ENCODE measurements at places on chromosomes 12 and 14.

DNA sequence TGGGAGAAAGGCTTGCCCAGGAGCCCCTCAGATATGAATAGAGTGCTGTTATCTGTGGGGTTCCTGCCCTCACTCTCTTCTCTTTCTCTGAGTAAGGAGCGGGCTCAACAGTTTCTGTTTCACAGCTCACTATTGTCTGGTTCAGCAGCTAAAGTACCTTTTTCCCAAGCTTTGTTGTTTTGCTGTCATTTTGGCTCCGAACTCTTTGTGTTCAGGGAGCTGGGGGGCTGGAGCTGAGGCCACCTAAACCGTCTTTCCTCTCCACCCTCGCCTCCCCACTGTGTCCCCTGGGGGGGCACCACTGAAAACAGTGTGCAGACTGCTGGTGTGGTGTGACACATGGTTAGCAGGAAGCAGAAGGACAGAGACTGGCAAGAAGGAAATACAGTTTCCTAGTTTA is 51.4 kb downstream of the FBXW8 start:
- DNase-seq, result no peak

- no peak for DNase-seq
Observed at GRCh38 chr12:24551163-24551786, 397.6 kb downstream of the BCAT1 start.

DNA sequence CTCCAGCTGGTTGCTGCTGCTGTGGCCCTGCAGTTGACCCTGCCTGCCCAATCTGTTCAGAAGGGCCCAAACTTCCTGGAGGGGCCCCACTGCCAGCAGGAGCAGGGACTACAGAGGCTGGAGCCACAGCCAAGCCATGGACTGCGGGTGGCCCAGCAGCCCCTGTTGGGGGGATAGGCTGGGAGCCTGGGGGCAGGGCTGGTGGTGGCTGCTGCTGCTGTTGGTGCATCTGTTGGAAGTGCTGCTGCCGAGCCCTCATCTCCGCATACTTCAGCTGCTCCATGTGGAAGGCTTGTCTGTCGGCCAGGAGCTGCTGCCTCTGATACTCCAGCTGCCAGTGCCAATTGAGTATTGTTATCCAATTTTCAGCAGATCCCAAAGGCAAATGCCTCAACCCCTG is 7.2 kb downstream of the MYL6 start:
- DNase-seq, result peak; percentile 42

DNA sequence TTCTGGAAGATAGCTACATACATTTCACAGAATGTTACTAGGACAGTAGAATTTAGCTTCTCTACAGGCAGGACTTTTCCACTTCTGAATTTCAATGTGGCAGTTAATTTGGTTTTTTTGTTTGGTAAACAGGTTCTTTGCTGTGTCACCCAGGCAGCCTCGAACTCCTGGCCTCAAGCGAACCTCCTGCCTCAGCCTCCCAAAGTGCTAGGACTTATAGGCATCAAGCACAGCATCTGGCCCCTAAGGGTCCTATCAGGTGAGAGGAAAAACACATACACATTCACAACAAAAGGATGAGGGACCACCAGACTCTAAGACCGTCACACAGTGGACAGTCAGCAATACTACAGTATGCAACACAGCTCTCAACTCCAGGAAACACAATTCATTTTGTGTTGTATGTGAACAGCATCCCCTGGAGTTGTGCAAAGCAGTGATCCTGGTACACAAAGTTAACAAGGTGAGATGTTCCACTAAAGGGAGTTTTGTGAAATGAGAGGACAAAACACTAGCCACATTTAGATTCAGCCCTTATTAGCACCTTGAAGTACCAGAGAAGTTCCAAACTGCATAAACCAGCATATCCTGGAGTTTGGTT is 6.9 kb downstream of the ATP2B1 start:
- no peak for DNase-seq

- peak; percentile 73 for DNase-seq
Observed at GRCh38 chr14:68685419-68686204, 107.3 kb downstream of the ZFP36L1 start.

- DNase-seq, result peak; percentile 62
Observed at GRCh38 chr14:92486881-92487280, 26.7 kb upstream of the RIN3 start.

DNA sequence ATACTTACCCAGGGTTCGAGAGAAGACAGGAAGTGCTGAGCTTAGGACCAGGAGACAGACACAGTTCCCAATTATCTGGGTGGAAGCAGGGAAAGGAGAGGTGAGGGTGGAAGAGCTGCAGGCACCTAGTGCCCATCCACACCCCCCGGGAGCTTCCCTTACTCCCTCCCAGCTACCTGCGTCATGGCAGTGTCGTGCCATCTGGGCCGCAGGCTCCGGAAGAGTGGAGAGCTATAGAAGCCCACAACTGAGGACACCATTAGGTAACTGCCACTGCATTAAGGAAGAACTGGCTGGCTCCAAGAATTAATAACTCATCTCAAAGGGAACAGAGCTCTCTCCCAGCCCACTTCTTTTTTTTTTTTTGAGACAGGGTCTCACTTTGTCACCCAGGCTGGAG is 5.8 kb upstream of the DHH start:
- no peak for DNase-seq

- no peak for DNase-seq
Observed at GRCh38 chr12:11678781-11679180, 29.3 kb downstream of the ETV6 start.

DNA sequence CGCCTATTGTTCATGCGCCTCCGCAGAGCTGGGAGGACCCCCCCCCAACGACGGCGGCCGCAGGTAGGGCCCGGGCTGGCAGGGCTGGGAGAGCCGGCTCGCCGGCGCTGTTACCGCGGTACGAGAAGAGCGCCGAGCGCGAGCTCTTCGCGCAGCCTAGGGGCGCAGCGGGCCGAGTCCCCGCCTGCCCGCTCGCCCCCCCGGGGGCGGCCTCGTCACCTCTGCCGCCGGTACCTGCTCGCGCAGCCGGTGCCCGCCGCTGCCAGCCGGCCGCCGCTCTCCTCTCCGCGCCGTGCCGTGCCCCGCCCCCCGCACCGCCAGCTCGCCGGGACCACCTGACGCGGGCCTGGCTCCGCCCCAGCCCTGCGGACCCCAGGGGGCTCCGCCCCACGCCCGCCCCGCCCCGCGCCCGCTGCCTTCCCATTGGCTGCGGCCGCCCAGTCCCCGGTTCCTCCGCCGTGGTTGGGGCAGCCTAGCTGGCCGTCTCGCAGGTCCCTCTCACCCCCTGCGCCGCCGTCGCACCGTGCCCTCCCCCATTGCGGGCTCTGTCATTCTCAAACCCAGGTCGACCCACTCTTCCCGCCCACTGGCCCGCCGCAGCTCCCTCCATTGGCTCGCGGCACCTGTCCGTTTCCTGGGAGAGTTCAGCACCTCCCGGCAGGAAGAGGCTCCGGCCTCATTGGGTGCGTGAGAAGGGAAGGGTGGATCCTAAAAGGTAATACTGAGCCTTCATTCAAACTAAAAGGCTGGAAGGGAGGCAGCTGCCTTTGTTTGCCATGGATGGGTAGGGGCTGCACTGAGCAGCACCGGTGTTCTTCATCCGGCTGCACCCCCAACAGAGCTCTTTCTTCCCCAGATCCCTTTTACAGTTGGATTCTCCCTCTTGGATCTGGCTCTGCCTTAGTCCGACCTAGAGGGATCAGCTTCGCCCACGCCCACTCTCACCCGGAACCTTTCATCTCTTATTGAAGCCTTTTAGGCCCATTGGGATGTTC is at the start of gene MAP3K9:
Gene MAP3K9, minus strand, starts transcription at position 289 of the 995 bp plus-strand sequence. CDS start 342 bp downstream, outside the sequence.
- peak; percentile 49 for DNase-seq

- DNase-seq, result no peak
Observed at GRCh38 chr14:32679927-32680612, 258.6 kb upstream of the NPAS3 start.

DNA sequence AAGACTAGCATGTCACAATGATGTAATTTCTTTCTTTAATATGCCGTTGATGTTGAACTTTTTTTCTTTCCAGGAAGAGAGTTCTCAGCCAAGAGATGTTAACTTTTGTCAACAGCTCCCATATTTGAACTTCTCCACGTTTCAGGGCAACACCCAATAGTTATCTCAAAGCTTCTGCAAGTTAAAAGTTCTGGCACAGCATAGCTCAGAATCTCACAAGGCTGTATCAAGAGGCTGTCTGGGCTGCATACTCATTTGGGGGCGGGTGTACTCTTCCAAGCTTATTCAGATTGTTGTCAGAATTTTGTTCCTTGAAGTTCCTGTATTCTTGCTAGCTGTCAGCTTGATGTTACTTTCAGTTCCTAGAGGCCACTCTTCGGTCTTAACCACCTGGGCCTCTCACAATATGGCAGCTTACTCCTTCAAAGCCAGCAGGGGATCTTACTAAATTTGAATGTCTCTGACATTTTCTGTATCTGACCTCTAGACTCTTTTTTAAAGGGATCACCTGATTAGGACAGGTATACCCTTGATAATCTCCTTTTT is 38.9 kb downstream of the KCNC2 start:
- DNase-seq, result no peak

DNA sequence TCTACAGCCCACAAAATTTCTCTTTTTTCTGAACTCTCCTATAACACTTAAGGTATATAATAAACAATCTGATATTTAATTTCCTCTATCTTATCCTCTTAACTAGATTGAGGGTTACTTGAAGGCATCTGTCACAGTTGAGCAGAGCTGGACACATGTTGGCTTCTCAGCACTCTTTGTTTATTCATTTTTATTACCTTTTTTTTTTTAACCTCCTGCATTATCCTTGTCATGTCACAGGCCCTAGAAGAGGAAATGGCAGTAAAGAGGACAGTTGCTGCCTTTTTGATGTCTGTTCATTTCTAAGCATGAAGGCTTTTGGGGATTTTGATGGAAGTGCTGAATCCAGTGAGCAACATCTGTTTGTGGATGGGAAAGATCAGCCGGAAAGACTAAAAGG is 32.5 kb upstream of the EVL start:
- DNase-seq, result no peak

GRCh38 chr12:56677680-56678079 is 10.4 kb downstream of the PTGES3 start:
- no peak for DNase-seq

DNA sequence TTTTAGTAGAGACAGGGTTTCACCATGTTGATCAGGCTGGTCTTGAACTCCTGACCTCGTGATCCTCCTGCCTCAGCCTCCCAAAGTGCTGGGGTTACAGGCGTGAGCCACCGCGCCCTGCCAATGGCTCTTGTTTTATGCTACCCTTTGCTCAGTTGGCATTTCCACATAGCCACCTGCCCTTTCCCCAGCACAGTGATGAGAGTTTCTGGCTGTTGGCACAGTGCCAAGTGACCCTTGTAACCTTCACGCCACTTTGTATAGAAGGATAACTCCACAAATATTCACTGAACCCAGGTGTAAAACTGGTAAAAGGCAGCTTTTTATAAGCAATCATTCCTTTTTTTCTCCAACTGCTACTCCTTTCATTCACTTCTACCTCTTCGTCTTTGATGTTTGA is 18.5 kb upstream of the CCDC175 start:
- no peak for DNase-seq

DNA sequence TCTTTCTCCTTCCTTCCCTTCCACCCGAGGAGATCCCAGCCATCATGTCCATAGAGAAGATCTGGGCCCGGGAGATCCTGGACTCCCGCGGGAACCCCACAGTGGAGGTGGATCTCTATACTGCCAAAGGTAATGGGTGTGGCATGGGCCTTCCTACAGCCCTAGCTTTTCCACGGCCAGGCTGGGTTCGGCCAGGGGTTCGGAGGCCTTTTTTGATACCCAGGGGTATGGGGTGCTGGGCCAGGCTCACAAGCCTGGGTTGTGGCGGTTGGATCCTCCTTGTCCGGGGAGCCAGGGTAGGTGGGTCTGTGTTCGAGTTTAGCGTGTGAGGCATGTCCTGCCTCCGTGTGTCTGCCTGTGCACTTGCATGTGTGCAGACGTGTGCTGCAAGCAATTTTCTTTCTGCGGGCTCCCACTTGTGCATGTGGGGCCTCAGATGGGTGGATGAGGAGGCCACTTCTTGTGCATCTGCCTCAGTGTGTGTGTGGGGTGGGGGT is 1.5 kb downstream of the ENO2 start:
- no peak for DNase-seq

DNA sequence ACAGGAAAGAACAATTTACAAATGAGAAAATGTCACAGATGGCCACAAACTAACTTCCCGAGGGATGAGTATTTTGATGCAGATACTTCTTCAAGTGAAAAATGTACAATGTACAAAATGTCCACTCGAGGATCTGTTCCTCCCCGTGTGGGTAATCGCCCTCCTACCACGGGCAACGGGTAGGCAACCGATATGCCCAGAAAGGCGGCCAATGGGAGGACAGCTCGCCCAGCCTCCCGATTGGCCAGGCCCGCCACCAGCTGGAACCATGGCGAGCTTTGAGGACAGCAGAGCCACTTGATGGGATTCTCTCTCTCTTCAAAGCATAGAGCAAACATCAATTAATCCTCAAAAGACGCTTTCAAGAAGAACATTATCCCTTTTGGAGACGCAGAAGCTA is 42.3 kb downstream of the DPF3 start:
- DNase-seq, result no peak

GRCh38 chr12:118126119-118126757 is 9.7 kb upstream of the PEBP1 start:
- no peak for DNase-seq

DNA sequence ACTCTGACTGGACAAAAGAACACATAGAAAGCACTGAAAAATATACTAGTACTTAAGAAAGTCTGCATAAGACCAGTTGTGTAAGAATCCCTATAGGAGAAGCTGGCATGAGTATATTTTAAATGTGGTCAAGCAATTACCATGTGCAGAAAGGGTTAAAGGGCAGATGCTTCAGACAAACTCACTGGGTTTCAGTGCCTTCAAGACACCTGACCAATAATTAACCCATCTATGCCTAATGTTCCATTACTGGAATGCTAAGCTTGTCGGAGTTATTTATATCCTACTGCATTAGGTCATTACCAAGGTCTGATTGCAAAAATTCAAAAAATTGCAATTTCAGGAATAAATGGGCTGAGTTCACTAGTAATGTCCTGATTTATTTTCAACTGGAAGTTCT is 41.3 kb downstream of the HNRNPC start:
- no peak for DNase-seq

DNA sequence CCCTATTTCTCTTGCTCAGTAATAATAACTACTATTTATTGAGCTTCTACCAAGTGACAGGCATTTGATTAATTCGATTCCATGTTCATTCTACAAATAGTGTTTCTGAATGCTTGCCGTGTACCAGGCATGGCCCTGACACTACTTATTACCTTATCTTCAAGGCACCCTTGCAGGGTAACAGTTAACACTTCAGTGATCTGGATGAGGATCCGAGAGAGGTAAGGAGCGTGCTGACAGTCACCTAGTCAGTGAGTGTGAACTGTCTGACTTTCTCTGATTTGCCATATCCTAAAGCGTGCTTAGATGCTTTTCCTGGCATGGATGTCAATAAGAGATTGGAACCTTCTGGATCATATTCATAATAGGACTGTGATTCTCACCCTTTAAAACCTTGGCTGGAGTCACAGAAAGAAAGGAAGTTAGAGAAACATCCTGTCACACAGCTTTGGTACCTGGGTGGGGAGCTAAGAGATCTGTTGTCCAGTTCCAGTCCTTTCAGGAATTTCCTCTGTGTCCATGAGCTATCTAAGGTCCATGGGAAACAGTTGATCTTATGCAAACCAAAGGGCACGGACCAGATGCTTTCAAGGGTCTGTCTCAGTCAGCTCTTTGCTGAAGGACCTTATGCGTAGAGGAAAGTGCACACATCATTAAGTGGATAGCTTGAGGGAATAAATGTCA is 54.8 kb downstream of the PPFIBP1 start:
- no peak for DNase-seq

GRCh38 chr14:60153991-60154390 is 11.2 kb downstream of the DHRS7 start:
- no peak for DNase-seq

Data from EH (cell line).